ENCODE measurements at places on chromosomes 2 and 18.
A peak's percentile ranks its signal among the peaks of the same experiment; 100 is the strongest.

DNA sequence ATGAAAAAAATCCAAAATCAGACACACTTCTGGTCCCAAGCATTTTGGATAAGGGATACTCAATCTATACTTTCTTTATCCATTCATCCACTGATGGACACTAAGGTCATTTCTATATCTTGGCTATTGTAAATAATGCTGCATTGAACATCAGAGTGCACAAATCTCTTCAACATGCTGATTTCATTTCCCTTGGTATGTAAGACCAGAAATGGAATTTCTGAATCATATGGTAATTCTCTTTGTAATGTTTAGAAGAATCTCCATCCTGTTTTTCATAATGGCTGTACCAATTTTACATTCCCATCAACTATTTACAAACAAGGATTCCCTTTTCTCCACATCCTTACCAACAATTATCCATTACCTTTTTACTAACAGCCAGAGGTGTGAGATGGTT, 33.7 kb upstream of the MCM6 start:
- no peak for DNase-seq

DNA sequence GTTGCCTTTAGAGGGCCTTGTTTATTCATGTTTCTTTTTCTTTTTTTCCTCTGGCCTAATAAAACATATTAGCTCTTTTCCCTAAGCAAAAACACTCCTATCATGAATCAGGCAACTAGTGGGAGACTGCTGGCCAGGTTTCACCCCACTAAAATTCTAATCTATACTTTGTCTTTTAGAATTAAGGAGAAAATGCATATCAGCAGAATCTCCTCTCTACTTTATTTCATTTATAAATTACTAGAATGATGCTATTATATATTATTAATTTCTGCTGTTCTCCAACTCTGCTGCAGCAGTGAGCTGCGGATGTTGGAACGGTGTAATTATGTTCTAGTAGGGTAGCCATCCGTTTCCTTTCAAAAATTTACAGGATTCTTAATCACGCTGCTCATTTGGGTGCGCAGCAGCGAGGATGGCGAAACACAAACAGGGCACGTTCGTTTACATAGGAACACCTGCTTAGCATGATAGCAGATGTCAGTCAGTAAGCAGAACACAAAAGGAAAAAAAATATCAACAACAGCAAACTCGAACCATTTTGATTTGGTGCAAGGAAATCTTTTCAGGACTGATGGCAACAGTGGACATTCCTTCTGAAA, 30.5 kb downstream of the ZEB2 start:
- peak; percentile 64 for DNase-seq

DNA sequence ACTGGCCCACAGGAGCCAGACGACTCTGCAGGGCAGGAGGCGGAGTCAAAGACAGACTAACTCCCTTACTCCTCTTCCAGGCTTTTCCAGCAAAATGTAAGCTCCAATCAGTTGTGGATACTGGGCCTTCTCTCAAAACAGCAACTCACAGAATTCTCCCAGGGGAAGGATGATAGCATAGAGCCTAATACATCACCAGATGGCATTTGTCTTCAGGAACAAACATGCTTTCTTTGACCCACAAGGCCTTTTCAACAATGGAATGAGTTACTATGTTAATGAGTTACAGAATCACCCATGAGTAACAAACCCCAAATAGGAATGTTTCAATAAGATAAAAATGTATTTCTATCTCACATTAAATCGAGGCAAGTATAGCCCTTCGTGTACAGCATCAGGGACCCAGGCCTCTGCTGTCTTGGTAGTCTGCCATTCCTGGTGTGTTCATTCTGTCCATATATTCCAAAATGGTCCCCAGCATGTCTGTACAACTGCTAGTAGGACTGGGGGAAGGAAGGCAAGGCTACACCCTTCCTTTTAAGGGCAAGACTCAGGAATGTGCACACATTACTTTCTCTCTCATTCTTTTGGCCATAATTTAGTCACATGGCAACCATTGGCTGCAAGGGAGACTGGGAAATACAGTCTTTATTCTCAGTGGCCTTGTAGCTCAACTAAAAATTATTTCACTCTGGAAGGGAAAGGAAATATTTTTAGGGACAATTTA, 76.4 kb downstream of the BOD1L2 start:
- DNase-seq: peak; percentile 0

DNA sequence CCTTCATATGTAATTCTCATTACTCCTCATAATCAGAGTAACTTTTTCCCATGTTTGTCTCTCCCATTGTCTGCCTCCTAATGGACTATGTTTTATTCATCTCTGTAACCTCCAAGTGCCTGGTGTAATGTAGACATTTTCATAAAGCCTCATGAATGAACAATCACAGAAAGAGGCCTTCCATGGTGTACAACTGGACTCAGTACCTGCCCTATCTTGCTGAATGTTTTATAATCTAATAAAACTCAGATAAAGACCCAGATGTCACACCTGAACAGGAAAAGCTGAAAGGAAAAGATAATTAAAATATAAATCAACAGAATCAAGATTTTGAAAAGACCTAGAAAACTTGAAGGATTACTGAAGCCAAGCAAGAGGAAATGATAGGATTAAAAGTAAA, 36.7 kb downstream of the RAB1A start:
- no peak for DNase-seq

DNA sequence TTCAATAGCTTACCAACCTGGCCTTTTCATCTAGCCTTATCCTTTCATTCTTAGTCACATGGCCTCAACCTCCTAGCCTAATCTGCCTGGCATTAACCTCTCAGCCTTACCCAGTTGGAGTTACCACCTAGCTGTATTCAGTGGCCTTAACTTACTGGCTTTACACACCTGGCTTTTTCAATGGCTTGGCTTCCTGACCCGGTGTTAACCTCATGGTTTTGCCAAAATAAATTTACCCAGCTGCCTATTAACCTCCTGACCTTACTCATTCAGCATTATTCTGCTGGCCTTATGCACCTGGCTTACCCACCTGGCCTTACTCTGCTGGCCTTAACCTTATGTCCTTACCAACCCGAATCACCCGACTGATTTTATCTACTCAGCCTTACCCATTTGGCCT, 135.5 kb upstream of the ZSWIM2 start:
- no peak for DNase-seq

DNA sequence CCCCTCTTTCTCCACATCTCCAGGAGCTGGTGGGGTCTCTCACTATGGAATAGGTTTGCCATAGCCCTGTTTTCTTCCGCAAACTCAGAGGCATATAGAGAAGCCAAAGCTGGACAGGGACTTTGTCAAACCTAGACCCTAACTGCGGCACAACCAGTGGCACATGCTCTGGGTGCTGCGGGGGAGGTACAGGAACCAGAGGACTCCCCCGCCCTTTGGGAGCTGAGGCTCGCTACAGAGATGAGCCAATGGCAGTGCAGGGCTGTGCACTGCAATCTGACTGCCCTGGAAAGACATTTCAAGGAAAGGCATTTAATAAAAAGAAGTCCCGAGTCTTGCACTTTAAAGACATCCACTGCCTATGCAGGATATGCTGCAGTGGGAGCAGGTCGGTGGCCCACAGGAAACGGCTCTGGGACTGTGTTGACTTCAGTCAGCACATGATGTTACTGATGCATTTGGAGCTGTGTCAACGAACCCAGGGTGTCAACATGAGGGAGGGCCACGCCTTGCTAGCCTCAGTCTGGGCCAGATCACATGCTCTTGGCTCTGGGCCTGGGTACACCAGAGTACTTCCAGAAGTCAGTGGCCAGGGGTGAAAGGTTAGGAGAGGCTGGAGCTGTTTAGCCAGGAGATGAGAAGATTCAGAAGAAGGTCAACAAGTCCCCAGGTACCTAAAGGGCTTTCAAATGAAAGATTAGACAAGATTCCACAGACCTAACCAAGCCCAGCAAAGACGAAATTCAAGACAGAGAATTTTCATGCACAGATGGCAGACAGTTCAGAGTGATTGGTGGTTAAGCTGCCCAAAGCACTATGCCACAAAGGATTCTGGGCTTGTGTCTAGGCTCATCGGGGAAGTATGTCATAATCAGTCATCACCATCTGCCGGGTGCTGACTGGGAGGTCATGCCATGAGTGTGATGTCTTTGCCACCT, 8.2 kb downstream of the SLC35F6 start:
- peak; percentile 98 for DNase-seq

DNA sequence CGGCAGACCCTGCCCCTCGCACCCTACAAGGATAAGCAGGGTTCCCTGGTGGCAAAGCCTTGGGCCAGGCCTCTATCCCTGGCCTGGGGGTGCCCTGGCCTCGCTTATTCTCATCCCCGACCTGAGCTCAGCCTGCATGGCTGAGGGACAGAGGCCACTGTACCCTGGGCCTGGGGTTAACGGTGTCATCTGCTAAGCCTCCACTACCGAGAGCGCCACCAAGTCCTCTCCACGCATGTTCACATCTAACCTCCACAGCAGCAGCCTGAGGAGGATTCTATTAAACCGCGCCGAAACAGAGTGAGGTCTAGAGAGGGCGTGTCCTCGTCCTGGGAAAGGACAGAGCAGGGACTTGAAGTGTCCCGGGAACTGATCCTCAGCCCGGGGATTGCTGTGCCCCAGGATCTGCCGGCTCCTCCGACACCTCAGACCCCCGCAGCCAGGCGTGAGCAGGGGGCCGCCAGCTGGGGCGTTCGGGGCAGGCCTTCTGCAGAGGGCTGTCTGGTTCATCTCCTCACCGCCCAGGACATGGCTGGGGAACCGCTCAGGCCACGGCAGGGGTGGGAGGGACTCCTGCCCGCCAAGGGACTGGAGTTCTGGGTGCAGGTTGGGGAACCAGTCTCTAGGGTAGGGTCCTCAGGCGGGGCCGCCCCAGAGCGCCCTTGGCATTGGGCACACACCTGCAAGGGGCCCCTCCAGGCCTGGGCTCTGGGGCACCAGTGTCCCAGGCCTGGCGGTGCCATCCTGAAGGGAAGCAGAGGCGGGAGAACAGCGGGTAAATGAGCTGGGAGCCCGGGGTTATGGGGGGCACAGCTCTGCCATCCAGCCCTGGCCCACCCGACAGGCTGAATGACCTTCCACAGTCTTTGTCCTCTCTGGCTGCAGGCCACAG, 68.0 kb upstream of the SMAD7 start:
- no peak for DNase-seq

DNA sequence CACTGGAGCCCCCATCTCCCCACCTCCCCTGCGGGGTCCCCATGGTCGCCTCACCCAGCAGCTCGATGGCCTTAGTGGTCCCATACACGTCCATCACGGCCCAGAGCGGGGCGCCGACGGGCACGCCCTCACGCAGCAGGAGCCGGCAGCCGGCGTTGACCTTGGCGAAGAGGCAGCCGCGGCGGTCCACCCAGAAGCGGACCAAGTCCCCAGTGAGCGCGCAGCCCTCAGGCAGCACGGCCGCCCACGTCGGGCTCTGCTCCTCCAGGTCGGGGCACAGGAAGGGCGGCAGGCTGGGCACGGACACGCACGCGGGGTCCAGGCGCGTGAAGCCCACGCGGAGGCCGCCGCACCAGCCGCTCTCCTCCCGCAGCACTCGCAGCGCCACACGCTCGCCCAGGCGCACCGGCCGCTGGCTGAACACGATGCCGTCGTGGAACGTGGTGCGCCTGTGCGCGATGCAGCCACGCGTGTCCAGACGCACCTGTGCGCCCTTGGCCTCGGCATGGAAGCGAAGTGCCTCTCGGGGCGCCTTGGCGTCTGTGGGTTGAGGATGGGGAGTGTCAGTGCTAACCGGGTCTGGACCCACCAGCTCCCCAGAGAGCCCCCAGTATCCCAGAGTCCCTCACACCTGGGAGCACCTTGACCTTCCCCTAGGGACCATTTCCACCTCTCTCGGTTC, 4.6 kb downstream of the NEURL3 start:
- no peak for DNase-seq

DNA sequence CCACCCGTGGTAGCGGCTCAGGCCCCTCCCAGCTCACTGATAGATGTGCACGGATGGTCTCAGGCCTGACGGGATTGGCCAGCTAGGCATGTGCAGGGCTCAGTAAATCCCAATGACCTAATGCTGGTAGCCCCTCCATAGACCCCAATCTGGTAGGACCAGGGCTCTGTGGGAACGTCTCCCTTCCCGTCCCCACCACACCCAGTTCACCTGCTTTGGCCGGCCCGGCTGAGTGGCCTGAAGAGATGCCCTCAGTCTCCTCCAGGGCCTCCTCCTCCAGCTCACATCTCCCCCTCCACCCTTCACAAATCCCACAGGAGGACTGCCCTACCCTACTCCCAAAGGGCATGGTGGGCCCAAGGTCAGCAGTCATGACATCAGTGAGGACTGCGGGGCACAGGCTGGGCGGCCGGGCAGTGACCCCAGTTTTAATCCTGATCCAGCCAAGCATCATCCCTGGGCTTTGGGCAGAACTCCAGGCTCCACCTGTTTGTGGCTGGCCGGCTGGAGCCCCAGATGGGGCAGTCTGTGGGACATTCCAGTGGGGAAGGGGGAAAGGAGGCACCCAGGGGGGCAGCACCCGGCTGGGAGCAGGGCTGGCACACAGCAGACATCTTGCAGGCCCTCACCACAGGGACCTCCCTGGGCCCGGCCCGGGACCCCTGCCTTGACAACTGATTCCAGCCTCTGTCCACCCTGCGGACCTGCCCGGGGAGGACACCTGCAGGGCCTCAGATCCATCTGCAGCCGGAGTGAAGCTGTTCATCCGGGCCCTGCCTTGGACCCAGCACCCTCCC, 2.3 kb downstream of the KIF1A start:
- no peak for DNase-seq

GRCh38 chr2:142139384-142139783, 8.6 kb upstream of the LRP1B start:
- no peak for DNase-seq

GRCh38 chr2:62974999-62975398, 75.6 kb upstream of the OTX1 start:
- DNase-seq: no peak

GRCh38 chr18:12302391-12303147, 5.5 kb upstream of the TUBB6 start:
- DNase-seq: no peak

DNA sequence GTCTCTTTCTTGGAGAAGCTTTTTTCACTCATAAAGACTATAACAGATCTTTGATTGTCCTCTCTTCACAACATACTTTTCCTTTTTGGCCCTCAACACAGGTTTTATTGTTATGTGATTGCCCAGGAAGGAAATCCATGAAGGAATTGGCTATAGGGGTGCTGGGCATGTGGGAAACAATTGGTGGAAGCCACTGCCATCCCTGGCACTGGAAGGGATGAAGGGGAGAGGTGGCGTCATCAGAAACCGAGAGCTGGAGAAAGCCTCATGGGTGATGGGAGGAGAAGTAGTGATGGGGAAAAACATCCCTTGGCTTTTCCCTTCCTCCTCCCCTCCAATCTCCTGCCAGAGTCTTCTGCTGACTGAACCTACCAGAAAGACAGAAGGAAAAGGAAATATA, 106.2 kb downstream of the SPOPL start:
- DNase-seq: no peak

- DNase-seq: no peak
These were observed 87.4 kb downstream of the COL6A3 start for GRCh38 chr2:237326266-237327171.

GRCh38 chr2:70145144-70145490, 45.7 kb downstream of the C2orf42 start:
- DNase-seq: no peak

DNA sequence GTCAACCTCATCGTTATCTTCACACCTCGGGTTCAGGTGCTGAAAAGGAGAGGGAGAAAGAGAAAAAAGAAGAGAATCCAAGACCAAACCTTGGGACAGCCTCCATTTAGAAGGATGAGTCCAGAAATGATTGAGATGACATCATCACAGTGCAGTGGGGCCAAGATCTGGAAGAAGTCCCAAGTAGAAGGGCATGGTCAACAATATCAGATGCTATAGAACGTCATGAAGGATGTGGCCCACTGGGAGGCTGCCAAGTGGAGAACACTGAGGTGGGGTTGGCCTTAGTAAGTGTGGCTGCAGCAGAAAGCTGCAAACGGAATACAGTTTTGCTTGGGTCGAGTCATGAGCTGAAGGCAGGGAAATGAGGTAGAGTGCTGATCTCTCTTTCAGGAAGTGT, 91.1 kb upstream of the FZD7 start:
- DNase-seq: no peak

Data from NCI-H1694 (cell line).